ENCODE measurements at places on chromosomes 2 and 18.
A peak's percentile ranks its signal among the peaks of the same experiment; 100 is the strongest.

GRCh38 chr18:63402246-63403162 is 19.8 kb downstream of the VPS4B start:
- DNase-seq = no peak

DNA sequence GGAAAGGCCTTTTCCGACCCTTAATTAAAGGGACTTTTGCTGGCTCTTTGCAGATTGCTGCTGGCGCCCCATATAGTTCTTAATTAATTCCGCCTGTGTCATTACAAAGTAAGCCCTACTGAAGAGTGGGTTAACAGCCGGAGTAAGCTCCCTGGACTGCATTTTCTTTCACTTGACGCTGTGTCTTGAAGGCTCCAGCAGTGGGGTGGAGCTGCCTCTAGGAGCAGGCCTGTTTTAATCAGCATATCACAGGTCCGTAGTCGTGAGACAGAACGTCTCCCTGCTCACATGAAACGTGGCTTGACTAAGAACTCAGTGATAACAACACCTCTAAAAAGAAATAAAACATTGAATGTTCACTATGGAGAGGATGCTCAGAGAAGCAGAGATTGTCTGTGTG is 329.9 kb upstream of the RAB12 start:
- DNase-seq = no peak

GRCh38 chr2:55054106-55054875 is 4.0 kb upstream of the RTN4 start:
- no peak for DNase-seq

DNA sequence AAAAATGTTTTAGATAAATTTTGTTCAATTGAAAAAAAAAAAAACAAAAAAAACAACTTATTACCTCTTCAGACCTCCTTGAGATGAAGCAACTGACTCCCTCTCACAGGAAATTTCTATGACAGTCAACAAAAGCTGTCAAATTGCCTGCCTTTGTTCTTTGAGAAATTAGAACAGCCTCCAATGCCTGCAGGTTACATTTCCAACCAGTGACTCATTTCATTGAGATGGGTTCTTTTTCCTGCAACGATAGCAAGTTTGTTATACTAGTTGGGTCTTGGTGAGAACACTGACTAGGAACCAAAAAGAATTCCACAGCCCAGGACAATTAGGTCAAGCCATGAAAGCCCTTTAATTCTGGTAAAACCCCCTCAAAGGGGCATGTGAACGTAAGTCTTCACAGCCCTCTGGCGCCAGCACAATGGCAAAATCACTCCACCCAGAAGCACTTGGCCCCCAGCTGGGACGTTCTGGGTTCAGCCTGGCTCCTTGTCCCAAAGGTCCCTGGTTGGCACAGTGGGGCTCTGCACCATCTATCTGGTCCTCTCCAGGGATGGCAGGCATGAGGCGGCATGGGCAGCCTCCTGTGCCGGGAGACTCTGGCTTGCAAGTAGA is 87.0 kb downstream of the SPP2 start:
- no peak for DNase-seq

- no peak for DNase-seq
Measured at GRCh38 chr18:9029131-9029530, 73.4 kb upstream of the NDUFV2 start.

- DNase-seq = no peak
Measured at GRCh38 chr2:77232909-77233425, 289.2 kb downstream of the LRRTM4 start.

- DNase-seq = no peak
Measured at GRCh38 chr2:201839727-201840126, 33.4 kb downstream of the CDK15 start.

DNA sequence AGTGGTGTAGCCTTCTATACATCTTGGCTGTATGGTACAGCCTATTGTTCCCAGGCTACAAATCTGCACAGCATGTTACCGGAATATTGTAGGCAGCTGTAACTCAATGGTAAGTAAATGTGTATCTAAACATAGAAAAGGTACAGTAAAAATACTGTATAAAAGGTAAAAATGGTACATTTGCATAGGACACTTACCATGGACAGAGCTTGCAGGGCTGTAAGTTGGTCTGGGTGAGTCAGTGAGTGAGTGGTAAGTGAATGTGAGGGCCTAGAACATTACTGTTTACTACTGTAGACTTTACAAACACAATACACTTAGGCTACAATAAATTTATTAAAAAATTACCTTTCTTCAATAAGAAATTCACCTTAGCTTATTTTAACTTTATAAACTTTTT is 3.7 kb upstream of the MRPS9 start:
- DNase-seq = no peak

DNA sequence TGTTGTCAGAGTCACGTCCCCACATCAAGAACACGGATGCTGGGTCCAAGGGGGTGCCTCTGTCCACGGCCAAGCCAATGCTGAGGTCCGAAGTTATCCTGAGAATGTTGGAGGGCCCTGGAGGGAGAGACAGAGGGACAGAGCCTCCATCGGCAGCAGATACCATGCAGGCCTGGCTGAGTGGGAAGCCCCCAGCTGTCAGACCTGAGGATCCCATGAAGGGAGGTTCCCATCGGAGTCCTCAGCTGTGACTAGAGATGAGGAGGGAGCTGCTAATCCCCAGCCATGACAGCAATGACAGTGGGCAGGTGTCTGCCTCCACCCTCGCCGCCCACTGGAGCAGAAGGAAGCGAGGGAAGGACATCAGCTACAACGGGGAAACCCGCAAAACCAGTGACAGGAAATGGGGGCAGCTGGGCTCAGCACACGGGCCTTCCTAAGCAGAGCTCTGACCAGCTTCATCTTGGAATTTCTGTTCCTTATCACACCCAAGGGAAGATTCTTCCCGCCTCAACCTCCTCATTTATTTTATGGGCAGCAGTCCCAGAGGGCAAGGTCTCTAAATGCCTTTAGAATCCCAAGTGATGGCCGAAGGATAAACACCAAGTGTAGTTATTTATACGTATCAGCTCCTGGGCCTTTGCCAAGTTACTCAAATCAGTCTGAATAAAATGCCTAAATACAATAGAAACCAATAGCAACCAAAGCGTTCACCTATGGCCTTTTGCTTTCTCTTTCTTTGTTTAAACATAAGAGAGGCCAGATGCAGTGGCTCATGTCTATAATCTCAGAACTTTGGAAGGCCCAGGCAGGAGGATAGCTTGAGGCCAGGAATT is 32.2 kb downstream of the FAM178B start:
- DNase-seq = no peak

- peak; percentile 49 for DNase-seq
Measured at GRCh38 chr2:200397785-200398184, 91.3 kb downstream of the SPATS2L start.

DNA sequence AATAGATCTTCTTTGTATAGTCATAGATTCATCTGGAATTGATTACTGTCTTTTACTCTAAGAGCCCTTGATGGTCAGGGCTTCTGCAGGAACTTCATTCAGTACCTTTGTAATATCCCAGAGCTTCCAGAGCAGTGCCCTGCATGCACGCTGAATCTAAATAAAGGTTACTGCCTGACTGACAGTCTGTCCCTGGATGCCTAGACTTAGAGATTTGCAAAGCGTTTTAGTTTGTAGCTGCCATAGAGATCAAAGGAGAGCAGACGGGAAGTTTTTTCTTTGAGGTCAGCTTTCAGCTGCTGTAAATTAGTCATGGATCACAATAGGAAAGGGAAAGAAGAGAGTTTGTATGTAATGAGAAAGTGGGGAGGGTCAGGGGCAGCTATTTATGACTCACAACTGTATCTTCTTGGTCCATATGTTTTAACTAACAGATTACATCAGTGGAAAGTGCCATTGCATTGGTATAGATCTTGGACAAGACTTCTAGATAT is 45.2 kb upstream of the NYAP2 start:
- no peak for DNase-seq

DNA sequence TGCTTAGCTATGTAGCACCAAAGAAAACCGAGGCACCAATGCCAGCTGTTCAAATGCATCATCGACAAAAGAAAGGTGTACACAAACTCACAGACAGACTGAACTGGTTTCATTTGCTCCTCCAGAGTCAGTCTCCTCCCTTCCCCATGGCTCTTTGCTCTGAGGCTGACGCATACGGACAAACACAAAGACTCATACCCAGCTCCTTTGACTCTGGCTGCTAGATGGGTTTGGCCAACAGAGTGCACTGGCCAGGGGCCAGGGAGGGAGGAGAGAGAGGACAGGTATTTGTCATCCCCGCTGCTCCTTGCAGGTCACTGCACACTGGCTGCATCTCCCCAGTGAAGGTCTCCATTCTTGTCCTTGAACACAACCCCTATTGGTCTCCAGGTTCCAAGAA is 40.7 kb downstream of the DNER start:
- no peak for DNase-seq

- no peak for DNase-seq
Measured at GRCh38 chr2:109507828-109508227, 105.9 kb downstream of the SEPTIN10 start.

GRCh38 chr2:154945984-154946383 is 247.5 kb downstream of the KCNJ3 start:
- DNase-seq = no peak

- DNase-seq = no peak
Measured at GRCh38 chr18:6558446-6559156, 143.9 kb upstream of the L3MBTL4 start.

DNA sequence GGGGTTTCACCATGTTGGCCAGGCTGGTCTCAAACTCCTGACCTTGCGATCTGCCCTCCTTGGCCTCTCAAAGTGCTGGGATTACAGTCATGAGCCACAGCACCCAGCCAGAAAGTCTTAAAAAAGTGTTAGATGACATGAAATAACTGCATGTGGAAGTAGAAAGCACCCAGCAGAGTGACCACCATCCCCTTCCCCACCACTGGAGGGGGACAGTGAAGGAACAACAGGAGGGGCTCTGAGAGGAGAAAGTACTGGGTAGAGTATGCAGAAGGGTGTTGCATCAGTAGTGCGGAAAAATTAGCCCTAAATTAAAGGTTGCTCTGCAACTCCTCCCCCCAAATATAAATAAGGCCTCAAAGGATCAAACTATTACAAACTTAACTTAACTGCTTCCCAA is 230.5 kb downstream of the ZNF521 start:
- no peak for DNase-seq

- DNase-seq = no peak
Measured at GRCh38 chr2:132403146-132403545, 13.5 kb upstream of the GPR39 start.

DNA sequence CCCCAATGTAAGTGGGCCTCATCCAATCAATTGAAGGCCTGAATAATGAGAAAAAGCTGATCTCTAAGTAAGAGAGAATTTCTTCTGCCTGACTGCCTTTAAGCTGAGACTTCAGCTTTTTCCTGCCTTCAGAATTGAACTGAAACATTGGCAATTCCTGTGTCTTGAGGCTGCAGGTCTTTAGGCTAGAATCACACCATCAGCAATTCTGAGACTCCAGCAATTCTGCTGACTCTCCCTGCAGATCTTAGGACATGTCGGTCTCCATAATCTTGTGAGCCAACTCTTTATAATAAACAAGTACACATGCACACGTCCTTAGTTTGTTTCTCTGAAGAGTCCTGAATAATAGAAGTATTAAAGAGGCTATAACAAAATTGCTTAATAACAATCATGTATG is 209.1 kb downstream of the FSIP2 start:
- no peak for DNase-seq

GRCh38 chr18:13269013-13269280 is 50.4 kb downstream of the LDLRAD4 start:
- DNase-seq = no peak

- no peak for DNase-seq
Measured at GRCh38 chr2:146321175-146321574, 1523.7 kb upstream of the ACVR2A start.

- no peak for DNase-seq
Measured at GRCh38 chr2:241391892-241392665, 36.0 kb downstream of the FARP2 start.

- no peak for DNase-seq
Measured at GRCh38 chr18:1014951-1015624, 110.4 kb downstream of the ADCYAP1 start.

DNA sequence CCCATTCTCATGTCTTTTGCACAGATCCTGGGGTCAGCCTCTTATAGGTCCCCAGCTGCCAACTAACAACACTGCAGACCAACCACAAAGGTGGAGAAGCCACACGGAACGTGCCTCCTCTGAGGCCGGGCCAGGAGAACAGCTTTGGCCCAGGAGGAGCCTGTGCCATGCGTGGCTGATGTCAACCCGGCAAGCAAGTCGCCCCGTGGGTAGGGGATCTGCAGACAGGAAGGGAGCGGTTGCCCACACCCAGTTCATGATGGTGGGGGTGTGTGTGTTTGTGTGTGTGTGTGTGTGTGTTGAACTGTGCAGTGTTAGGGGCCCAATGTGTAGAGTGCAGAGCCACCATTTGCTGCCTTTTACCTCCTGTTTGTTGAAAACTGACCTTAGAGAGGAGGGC is 2.4 kb upstream of the CLEC4F start:
- DNase-seq = no peak

DNA sequence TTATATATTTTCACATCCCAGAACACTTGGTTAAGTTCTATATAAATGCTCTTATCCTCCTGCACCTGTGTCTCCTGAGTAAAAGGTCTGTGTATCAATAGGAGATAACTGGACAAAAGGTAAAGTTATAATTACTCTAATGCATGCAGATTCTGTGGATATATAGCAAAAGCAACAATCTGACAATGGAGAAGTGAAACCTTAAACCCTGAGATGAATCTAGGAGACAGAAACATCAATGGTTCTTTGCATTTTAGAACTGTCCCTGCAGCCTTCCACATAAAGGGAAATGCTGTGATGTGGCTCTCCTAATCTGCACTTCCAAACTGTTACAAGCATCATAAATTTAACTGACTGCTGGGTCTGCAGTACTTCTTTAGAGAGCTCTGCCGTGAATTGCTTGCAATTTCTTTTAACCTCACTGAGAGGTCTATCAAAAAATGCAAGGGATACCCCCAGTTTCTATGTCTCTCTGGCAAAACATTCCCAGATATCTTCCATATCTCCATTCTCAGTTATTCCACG is 42.8 kb upstream of the FSIP2 start:
- no peak for DNase-seq

- no peak for DNase-seq
Measured at GRCh38 chr18:3472681-3473544, 22.9 kb downstream of the TGIF1 start.

- DNase-seq = no peak
Measured at GRCh38 chr2:229003256-229003655, 267.8 kb downstream of the PID1 start.

DNA sequence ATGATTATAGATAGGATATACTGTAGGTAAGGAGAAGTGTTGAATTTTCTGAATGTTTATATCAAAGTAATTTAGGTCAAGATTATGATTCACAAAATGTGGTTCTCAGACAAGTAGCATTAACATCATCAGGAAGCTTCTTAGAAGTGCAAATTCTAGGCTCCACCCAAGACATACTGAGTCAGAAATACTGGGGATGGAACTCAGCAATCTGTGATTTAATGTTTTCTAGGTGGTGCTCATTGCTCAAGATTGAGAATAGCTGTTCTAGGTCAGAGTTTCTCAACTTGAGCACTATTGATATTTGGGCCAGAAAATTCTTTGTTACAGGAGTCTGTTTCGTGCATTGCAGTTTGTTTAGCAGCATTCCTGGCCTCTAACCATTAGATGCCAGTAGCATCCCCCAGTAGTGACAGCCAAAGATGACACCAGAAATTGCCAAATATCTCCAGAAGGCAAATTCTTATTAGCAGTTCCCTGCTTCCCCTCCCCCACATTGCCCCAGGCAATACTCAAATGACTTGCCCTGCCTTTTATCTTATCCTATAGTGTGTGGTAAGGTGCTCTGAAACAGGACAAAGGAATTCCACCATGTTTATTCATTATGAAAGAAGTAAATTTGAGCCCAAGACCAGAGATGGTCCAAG is 1001.2 kb downstream of the DPP10 start:
- DNase-seq = no peak
